Aorta (tissue), 5 donors: ENCODE measurements at places on chromosomes 2 and 18.

DNA sequence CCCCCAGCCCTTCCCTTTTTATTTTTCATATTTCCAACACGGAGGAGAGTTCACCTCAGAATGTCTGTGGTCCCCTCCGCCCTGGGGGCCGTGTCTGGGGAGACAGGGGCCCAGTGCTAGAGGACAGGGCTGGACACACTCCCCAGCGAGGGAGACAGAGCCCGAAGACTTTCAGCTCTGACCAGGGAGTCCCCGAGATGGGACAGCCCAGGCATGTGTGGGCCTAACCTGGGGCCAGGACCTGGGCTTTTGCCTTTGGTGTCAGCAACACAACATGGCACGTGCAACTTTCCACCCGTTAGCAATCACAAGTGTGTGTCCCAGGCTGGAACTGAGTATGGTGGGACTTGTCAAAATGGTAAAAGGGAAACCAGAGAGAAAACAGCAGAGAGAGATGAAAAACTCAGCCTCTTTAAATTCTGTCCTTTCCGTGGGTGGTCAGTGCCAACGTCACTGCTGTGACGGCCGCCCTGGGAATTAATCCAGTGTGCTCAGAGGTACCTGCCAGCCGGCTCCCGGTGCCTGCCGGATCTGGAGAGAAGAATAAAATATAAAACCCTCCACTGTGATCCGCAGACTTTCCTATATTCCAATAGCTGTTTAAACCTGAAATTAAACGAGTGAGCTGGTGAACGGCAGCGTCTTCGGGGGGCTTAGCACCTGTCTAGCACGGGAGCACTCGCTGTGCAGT, 245.8 kb downstream of the EIPR1 start:
- no peak for DNase-seq

DNA sequence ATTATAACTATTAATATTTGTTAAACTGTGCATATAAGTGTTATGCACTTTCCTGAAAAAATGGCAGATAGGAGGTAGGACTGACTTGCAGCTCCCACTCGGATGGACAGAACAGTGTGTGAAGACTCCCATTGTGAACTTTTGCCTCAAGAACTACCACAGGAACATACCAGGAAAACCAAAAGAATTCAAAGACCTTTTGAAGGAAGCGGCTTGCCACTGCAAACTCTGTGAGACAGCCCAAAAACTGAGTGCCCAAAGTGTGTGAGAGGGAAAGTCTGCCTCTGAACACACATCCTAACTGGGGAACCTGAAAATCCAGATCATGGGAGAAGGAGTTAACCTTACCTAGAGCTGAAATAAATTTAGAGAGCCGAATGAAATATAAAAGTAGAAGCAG, 171.0 kb downstream of the ZBTB7C start:
- no peak for DNase-seq

DNA sequence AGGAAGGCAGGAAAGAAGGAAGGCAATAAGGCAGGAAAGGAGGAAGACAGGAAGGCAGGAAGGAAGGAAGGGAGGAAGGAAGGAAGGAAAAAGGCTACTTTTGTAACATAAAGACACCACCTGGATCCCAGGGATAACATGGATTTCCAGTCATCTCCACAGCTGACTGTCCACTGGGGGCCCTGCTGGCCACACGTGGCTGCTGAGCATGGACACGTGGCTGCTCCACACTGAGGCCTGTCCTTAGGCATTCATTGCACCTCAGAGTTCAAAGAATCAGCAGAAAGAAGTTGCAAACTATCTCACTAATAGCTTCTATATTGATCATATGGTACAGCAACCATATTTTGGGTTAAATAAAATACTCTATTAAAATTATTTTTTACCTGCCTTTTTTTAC, 130.2 kb upstream of the SALL3 start:
- no peak for DNase-seq

- no peak for DNase-seq
Measured at GRCh38 chr18:69951182-69951581, 3.5 kb upstream of the CD226 start.
